ENCODE measurements at places on chromosomes 12 and 14.

- DNase-seq = peak; percentile 74
These were observed 4.6 kb downstream of the MARCHF9 start for GRCh38 chr12:57759360-57759980.

DNA sequence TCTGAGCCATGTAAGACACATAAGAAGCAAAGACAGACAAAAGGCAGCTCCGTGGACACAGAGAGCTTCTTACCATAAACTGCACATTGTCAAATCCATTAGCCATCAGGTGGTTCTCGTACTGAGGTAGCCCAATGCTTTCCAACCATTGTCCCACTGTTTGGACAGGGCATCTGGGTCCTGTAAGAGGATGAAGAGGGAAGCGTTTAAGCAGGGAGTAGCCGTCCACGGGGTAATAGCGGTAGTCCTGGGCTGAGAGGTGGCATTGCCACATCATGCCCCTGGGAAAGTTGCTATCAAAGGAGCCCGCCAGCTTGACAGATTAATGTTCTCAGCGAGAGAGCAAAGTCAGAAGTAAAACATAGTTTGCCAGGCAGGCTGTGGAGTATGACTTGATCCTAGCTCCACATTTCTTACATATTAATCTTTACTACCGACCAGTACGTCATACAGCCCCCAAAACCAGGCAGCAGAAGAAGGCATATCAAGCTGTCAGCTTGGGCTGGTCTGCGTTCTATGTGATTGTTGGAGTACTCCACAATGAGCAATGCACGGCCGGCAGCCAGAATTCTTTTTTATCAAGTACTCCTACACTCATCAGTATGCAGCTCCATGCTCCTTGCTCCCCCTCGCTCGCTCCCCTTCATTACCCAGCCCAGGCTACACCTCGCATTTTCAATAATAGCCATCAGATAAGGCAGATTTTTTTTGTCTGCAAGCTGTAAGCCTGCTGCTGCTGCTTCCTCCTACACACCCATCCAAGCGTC is 493.2 kb upstream of the GARIN6 start:
- no peak for DNase-seq

DNA sequence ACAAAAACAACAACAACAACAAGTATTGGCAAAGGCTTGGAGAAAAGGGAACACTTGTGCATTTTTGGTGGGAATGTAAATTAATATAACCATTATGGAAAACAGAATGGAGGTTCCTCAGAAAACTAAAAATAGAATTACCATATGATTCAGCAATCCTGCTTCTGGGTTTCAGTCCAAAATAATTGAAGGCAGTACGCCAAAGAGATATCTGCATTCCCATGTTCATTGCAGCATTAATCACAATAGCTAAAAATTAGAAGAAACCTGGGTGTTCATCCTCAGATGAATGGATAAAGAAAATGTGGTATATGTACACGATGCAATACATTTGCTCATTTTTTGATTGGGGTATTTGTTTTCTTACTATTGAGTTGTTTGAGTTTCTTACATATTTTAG is 813.0 kb downstream of the NRXN3 start:
- no peak for DNase-seq

GRCh38 chr12:104672501-104673265 is 215.9 kb downstream of the CHST11 start:
- no peak for DNase-seq

DNA sequence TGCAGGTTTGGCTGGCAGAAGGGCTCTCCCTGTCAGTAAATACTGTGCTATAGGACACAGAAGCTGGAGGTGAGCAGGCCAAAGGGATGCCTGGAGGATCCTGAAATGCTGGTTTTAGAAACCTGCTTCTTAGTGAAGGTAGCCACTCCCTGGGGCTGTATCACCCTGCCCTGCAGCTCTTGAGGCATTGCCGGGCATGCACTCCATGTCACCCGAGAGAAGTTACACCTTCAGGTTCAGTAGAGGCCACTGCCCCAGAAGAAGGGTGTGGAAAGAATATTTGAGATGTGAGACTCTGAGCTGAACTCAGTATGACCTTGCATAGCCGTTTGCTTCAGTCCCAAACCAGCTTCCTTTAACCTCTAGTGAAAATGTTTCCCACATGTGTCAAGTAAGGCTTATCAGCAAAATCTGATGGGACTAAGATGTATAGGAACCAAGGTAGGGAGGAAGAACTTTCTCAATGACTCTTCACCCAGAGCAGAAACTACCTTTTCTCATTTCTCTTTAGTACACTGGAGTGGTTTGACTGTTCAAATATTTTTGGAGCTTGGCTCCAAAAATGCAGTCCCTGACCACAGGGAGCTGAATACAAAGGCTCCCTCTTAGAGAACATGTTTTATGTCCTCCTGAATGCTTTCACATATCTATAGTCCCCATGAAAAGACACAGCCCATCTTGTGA is 164.5 kb upstream of the DYRK2 start:
- no peak for DNase-seq

- DNase-seq = no peak
These were observed 75.5 kb upstream of the LRIG3 start for GRCh38 chr12:58995666-58996363.

Data from hematopoietic multipotent progenitor cell treated with erythropoietin and hydrocortisone succinate and interleukin-3 and kit ligand, for 6 days (in vitro differentiated cells).